GM12865 (cell line): ENCODE measurements at places on chromosomes 1 and 21.

GRCh38 chr1:62516600-62516999 is 79.8 kb downstream of the USP1 start:
- DNase-seq, result no peak

DNA sequence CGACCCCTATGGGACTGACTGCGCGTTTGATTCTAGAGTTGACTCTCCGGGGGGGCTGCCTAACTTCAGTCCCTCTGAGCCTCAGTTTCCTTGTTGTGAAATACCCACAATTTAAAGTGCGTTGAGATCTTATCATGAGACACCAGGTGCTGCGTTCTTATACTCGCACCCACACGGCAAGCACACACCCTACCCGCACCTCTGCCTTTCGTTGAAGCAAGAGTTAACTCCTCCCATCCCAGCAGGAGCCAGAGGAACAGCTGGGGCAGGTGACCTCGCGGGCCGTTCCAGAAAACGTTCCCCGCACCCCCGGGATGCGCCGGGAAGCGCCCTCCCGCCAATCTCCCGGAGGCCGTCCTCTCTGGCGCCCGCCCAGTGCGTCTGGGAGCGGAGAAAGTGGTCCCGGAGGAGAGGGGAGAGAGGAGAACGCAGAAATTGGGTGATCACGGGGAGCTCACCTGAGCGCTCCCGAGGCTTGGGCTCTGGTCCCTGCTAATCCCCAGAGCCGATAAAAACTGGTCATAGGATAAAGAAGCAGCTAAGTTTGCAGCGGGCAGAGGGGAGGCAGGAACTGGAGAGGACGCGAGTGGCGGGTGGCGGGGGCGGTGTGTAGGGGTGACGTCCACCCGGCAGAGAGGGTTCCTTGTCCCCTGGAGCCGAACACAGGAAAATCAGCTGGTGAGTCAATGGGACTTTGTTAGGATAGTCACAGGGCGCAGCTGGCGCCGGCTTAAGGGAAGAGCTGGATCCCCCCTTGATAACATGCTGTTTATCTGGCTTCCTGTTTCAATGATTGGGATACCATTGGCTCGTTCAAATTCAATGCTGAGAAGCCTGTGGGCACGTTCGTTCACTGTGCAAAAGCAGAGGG is 869 bp downstream of the NAV1 start:
- DNase-seq, result no peak

DNA sequence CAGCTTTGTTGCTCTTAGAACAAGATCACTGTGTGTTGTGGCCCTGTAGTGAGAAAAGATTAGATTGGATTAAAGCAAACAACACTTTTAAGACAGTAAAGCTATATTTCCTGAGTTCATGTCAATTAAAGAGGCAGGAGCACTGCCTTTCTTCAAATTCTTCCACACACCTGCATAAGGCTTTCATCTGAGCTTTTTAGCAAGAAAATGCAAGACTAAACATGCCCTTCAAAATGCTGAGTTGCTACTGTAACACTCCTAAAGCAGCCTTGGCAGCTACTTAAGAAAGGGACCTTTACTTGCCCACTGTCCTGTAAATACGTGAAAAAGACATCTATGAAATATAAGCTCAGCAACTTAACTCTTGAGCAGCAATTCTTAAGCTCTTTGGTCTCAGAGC is 11.8 kb downstream of the DPH5 start:
- DNase-seq, result no peak

DNA sequence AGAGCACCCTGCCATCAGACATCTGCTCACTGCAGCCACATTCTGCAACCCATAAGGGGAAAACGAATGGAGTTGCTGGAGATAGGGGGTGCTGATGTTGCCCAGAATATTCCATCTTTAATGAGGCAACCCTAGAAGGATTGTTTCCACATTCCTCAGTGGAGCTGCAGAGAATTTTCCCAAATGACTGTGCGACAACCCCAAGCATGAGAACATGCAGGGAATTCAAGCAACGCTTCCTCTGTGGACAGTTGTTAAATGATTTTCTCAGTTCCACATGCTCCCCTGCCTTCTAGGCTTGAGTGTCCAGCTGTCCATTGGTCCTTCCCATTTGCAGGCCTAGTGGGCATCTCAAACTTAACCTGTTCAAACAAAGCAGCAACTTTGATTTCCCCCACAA is 20.5 kb upstream of the UBL4B start:
- no peak for DNase-seq

DNA sequence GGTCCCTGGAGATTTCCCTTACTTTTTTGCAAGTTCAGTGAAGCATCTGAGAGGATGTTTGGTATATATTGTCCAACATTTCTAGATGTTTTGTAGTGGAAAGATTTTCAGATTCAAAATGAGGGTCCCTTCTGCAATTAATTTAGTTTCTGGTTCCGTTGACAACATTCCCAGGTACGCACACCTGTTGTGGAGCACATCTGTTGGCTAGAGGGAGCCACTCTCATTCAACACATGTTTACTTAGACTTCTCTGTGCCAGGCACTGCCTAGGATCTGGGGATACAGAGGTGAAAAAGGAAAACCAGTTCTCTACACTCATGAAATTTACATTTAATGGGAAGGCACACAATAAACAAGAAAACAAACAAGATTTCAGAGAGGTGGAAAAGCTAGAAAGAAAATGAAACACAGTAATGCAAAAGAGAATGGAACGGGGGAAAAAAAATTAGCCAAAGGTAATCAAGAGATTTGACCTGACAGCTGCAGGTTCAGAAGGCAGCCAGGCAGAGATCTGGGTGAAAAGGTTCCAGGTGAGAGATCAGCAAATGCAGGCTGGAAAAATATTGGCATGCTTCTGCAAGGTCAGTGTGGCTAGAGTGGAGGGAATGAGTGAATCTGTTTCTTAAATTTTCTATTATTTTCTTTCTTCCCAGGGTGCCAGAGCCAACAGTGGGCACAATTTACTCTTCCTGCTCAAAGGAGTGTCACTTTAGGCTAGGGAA is 48.4 kb upstream of the KAZN start:
- DNase-seq, result no peak

- no peak for DNase-seq
Measured at GRCh38 chr1:27727126-27727525, 1.4 kb downstream of the FAM76A start.

DNA sequence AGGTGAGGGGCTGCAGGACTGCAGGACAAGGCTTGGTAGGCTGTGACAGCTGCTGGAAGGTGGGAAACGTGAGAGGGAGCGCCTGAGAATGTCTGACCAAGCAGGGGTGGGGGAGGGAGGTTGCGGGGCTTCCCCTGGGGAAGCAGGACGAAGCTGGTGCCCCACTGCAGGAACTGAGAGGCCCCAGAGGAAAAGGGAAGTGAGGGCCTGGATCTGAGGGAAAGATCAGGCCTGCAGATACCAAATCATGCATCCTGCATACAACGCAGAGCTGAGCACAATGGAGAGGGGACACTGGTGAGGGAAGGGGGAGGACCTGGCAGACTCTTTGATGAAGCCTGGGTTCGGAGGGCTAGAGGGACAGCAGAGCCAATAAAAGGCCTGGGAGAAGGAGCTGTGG is 65.7 kb upstream of the BACE2 start:
- no peak for DNase-seq

- no peak for DNase-seq
Measured at GRCh38 chr1:82392513-82392912, 591.8 kb downstream of the ADGRL2 start.

DNA sequence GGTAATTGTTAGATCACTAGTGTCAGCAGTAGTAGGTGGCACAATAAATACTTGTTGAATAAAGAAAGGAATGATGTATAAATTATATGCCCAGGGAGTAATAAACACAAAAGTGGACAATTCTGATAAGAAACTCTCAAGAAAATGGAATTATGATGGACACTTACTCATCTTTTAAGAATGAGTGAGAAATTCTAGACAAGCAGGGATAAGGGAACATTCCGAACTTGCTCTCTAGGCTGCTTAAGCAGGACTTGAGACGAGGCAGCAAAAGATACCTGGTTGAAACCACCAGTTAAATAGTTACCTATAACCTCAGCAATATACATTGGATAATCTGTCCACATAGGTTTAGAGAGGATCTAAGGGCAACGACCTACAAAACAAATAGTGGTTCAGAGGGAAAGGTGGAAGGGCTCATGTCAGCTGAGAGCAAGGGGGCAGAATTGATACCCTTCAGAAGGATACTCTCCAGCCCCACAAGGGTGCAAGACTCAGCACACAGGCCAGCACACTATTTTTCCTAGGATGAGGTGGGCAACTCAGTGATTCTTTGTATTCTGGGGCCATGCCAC is 46.3 kb downstream of the XCL2 start:
- no peak for DNase-seq

DNA sequence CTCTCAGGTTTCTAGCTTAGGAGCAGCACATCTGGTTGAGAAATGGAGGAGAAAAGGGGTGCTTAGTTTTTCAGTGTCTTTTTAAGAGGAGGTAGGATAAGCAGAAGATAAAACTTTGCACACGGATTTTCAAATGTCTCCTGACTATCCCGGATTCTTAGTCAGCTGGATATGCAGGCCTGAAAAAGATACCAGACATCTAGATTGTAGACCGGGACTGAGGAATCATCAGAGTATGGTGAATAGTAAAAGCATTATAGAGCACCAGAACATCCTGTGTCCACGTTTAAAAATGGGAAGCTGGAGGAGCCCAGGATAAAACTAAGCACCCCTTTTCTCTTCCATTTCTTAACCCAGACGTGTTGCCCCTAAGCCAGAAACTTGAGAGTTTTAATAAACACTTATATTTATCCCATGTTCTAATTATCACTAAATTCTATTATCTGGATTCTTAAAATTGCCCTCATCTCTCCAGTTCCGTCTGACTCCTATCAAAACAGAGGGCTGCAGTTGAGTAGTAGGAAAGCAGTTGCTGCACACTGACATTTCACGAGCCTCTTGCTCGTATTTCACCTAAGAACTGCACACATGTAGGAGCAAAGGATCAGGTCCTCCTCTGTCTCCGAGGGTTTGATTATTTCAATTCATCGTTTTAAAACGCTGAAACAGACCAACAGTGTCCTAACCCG is 609 bp downstream of the PIGK start:
- DNase-seq, result no peak

DNA sequence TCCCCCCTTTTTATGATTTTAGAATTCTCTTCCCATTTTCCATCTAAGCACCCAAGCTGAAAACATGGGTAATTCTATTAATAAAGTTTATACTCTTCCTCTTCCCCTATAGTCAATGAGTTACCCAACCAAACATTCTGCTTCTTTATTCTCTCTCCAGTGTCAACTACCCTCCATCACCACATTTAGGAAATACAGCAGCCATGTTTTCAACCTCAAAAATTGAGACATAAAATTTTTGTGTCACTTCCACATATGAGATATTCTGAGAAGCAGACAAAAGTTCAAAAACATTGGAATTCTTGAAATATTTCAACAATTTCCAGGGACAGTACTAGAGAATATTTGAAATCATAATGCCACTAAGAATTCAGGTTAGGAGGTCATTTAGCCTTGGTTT is 64.8 kb upstream of the ATP1A1 start:
- DNase-seq, result no peak

- no peak for DNase-seq
Measured at GRCh38 chr1:225819346-225820192, 9.6 kb downstream of the EPHX1 start.

GRCh38 chr1:207673399-207673798 is 28.5 kb downstream of the CR1L start:
- DNase-seq, result no peak

DNA sequence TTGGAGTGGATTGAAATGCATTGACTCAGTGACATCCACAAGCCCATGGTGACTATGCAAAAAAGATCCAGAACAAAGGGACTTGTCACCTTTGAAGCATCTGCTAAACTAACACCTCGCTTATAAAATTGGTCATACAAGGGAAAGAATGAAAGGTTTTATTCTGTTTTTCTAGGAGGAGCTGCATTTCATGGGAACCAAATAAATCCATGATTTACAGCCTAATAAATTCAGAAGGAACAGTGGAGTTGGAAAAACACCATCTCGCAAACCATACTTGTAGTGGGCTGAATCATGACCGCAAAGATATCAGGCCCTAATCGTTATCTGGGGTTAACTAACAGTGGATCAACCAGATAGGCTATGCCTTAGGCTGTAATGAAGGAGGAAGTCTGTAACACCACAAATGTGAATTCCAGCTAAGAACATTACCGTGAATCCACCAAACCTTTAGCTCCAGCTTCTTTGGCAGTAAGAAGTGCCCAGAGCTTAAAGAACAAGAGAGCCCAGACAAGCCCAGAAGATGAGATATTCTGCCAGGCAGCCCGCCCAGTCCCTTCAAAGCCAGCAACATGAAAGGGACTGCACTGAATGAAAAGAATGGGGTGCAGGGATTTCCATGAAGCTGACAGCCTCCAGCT is 27.4 kb downstream of the RSPH1 start:
- no peak for DNase-seq

GRCh38 chr1:116449578-116449977 is 76.5 kb downstream of the ATP1A1 start:
- no peak for DNase-seq

- no peak for DNase-seq
Measured at GRCh38 chr1:20404466-20404865, 81.5 kb downstream of the CAMK2N1 start.

GRCh38 chr1:167899253-167899681 is 14.7 kb downstream of the ADCY10 start:
- peak; percentile 60 for DNase-seq

- DNase-seq, result no peak
Measured at GRCh38 chr1:206909161-206909882, 12.1 kb downstream of the IL24 start.

DNA sequence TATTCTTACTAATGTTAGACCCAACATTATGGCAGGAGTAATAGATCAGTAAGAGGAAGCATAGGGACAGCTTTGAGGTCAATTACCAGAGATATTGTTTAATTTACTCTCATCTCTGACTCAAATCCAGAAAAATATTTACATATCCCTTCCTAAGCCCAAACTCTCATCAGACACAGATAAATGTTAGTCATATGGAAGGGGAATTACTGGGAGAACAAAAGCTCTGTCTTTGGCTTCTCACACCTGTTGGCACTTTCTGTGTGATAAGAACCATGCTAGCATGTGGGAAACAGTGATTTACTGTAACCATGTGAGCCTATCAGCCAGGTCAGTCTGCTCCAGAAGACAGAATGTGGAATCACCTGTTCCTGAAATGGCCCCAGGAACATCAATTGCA is 72.4 kb downstream of the DUSP10 start:
- peak; percentile 19 for DNase-seq

GRCh38 chr1:121516234-121516967 is 331.6 kb downstream of the SRGAP2C start:
- peak; percentile 21 for DNase-seq

GRCh38 chr1:26887125-26887524 is 3.0 kb downstream of the GPN2 start:
- peak; percentile 45 for DNase-seq
